ENCODE measurements at places on chromosomes 13 and 19.

GRCh38 chr19:50330365-50331078, 1.3 kb upstream of the KCNC3 start:
- peak; percentile 98 for DNase-seq

DNA sequence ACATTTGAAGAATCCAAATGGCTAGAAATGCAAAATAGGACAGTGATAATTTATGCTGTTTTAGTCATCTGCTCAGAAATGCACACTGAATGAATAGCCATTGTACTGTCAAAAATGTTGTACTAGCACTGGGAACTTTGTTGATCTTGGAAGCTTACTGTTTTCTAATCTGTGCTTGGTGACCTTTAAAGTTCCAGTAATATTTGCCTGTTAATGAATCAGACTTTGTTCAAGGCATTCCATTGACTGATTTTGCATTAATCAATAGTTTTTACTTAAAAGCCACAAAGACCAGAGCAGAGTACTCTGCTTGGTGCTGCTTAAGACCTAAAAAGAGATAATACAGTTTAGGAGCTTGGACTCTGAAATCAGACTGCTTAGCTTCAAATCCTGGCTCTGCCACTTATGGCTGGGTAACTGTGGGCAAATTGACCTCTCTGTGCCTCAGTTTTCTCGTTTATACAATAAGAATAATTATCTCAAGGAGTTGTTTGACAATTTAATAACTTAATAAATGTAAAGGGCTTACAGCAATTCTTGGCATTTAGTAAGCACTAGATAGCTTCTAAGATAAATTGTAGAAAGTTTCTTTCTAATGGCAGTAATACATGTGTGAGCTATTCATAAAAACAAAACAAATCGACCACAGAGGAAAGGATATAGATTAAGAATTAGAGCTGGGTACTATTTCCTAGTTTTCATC, 4.6 kb upstream of the SLAIN1 start:
- no peak for DNase-seq

GRCh38 chr13:22060187-22060586, 389.3 kb downstream of the FGF9 start:
- no peak for DNase-seq

DNA sequence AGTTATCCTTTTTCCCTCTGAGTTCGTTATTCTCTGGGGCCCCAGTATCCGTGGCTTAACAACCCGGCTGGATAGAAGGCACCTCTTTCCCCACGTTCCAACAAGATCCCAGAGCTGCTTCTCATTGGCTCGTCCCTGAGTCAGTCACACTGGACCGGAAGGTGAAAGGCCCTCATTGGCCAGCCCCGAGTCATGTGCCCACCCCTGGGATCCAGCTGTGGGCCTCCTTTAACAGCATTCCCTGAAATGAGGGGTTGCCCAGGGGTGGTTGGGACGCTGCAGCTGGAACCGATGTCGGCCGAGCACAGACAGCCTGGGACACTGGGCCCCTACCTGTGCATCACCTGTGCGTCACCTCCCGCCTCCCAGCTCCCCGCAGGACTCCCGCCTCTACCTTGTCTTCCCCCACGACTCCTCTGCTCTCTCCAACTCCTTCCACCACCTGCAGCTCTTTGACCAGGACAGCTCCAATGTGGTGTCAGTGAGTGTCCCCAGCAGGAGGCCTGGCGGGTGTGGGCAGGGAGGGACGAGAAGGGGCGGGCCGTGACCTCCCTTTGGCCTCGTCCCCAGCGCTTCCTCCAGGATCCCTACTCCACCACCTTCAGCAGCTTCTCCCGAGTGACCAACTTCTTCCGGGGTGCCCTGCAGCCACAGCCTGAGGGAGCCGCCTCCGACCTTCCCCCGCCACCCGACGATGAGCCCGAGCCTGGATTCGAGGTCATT, 4.3 kb downstream of the TBC1D17 start:
- no peak for DNase-seq

GRCh38 chr13:22589880-22590279, 590.9 kb upstream of the SGCG start:
- no peak for DNase-seq

DNA sequence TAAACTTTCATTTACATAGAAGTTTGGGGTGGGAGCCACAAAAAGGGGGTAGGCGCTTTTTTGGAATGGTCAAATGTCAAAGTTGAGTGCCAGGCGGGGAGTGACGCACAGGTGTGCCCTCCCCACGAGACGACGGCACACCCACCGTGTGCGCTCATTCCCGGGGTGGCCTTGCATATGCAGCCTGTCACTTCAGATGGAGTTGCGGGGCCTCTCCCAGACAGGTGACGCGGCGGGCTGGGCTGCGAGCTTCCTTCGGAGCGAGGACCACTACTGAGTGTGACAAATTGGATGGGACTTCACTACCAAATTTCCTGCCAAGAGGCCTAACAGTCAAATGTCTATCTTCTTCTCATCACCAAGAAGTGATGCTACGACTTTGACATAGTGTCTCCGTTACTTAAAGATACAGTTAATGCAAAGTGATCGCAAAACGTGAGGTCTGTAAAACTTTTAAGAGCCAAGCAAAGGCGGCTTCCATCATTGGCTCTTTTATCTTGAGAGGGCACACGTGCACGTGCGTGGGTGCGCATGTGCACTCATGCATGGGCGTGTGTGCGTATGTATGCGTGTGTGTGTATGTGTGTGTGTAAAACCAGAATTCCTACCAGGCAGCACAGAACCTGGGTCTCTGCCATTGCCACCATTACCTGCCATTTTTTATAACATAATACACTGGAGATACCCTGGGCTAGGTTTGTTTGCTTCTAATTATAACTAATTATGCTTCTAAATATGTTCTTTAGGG, 43.1 kb downstream of the TSHZ3 start:
- DNase-seq, result no peak

GRCh38 chr13:73998631-73999030, 135.6 kb downstream of the KLF12 start:
- no peak for DNase-seq

DNA sequence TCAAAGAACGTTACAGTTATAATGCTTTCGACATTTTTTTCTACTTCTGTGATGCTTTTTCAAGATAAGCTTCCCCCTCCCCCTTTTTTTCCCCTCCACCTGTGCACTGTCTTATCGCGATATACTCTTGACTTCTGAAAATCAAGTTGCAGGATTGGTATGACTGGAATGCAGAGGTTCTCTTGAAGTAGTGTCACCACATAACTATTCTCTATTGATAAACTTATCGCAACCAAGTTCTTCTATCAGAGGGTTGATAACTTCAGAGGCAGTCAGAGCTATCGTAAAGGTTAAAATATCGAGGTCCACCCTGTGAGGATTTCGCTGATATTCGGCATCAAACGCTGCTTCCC, 820 bp downstream of the EID2 start:
- DNase-seq, result no peak

DNA sequence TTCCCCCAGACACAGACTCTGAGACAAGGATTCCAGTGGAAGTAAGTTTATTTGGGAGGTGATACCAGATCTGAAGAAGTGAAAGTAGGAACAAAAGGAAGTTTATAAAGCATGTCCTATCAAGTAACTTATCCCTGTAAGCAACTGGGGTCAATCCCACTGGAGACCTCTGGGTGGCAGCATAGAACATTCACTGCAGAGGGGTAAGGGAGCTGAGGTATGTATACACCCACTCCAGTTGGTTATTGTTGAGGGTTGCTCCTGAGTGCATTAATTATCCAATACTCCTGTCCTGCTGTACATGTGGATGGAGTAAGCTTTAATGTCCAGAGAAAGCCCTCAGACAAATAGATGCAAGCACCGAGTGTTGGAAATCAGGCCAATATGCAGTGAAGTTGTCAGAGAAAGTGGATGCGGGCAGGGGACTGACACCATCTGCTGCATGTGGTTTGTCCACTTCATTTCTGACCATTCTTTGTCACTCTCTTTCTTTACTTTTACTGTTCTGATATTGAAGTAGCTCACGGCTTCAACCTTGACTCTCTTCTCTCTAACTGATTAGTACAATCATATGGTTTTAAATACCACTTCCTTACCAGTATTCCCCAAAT, 46.7 kb downstream of the NOTCH3 start:
- peak; percentile 46 for DNase-seq

- DNase-seq, result peak; percentile 82
Measured at GRCh38 chr19:42386974-42387707, 3.0 kb downstream of the CNFN start.

DNA sequence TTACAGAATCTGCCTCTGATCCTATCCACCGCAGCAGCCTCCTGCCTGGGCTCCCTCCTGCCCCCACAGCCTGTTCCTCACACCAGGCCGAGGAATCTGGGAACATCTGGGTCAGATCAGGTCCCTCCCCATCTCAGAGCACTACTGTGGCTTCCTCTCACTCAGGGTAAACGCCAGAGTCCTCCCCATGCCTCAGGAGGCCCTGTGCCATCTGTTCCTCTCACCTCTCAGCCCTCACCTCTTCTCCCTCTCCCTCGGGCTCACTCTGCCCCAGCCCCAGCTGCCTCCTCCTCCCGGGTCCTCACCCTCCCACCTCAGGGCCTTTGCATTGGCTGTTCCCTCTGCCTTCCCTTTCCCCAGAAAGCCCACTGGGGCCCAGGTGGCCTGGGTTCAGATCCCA, 18.2 kb downstream of the FCGBP start:
- DNase-seq, result no peak

DNA sequence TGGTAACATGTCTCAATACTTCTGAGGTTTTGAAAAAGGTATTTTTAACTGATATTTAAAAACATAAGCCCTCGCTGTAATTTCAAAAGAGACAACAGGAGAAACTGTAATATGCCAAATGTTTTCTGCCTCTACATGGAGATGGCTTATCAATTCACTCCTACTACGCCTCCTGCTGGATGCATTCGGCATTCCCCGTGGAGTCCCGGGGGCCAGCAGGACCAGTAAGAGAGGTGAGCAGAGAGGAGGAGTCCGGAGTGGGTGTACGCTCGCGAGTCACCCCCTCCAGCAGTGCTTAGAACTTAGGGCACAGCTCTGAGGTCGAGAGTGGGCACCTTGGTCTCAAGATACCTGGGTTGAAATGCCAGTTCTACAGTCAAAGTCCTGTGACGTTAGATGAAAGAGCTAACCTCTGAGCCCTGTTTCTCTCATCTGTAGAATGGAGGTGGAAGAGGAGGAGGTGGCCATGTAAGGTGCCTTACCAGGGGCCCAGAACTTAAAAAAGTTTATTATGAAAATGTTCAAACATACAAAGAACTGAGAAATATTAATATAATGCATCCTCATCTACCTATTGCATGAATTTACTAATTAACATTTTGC, 110.2 kb downstream of the STK24 start:
- peak; percentile 75 for DNase-seq

GRCh38 chr19:32581705-32582179, 752 bp downstream of the PDCD5 start:
- DNase-seq, result peak; percentile 41

- no peak for DNase-seq
Measured at GRCh38 chr19:31535691-31536460, 186.6 kb upstream of the TSHZ3 start.

DNA sequence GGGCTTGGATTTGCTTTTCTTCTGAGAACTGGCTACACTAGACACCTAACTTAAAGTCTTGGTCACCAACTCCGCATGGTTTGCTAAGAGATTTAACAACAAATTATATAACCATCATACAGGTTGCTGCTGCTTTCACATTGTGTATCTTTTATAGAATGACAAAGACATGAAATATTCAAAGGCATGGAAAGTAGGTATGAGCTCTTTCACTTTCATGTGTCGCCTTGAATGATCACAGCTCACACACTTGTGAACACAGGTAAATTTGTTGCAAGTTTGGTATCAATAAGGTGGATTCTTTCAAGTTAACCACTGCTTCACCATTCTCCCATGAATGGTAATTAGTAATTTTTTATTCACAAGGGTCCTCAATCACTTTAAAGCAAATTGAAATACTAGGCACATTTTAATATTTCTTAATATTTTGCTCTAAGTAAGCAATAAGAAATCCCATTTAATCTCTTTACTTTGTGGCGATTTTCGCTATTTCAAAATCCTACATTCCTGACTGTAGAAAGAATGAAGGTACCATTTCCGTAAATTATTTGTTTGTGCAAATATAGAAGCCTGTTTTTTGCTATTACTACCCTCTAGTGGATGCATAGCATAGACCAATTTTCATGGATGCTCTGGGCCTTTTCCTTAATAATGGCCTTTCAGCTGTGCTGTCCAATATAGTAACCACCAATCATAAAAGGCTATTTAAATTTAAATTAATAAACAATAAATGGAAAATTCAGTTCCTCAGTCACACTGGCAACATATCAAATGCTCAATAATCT, 45.5 kb upstream of the FREM2 start:
- DNase-seq, result no peak

- DNase-seq, result no peak
Measured at GRCh38 chr13:103523858-103524257, 457.6 kb upstream of the SLC10A2 start.

- no peak for DNase-seq
Measured at GRCh38 chr13:37027639-37028038, 27.1 kb downstream of the EXOSC8 start.

DNA sequence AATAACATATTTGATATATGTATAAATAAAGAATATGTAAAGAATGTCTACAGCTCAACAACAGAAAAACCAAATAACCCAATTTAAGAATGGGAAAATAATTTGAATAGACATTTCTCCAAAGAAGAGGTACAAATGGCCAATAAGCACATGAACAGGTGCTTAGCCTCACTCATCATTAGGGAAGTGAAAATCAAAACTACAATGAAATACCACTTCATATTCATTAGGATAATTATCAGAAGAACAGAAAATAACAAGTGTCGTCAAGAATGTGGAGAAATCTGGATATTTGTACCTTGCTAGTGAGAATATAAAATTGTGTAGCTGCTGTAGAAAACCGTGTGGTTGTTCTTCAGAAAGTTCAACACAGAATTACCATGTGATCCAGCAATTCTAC, 8.4 kb upstream of the SUPT20H start:
- no peak for DNase-seq

GRCh38 chr19:718991-719512, 10.3 kb downstream of the PALM start:
- DNase-seq, result no peak

- DNase-seq, result no peak
Measured at GRCh38 chr13:75132701-75133695, 349.0 kb downstream of the TBC1D4 start.

GRCh38 chr19:42242069-42242511, 312 bp downstream of the GSK3A start:
- DNase-seq, result no peak

DNA sequence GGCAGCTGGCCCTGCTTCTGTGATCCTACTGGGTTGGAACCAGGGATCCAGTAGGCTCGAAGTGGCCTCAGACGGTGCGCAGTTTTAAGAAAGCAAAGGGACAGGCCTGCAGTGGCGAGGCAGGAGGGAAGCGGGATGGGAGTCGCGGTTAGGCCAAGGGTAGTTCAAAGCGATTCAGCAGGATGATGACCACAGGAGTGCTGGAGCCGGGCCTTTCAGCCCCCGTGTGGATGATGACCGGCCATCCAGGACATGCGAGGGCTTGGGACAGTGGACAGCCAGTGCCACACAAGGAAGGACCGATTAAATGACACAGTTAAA, 854 bp downstream of the RNASEH2B start:
- DNase-seq, result peak; percentile 44

GRCh38 chr19:18796239-18796638, 5.1 kb upstream of the COMP start:
- DNase-seq, result no peak

Measured in nephron progenitor cell (in vitro differentiated cells).